ENCODE measurements at places on chromosomes 1 and 21.

GRCh38 chr1:63678200-63678599, 85.0 kb downstream of the PGM1 start:
- DNase-seq = no peak

- DNase-seq = no peak
These were observed at the start of gene ELOVL1 for GRCh38 chr1:43367904-43368645. ELOVL1 (minus strand) TSS chr1:43368011; CDS start chr1:43365609, 2,402 bp downstream.

DNA sequence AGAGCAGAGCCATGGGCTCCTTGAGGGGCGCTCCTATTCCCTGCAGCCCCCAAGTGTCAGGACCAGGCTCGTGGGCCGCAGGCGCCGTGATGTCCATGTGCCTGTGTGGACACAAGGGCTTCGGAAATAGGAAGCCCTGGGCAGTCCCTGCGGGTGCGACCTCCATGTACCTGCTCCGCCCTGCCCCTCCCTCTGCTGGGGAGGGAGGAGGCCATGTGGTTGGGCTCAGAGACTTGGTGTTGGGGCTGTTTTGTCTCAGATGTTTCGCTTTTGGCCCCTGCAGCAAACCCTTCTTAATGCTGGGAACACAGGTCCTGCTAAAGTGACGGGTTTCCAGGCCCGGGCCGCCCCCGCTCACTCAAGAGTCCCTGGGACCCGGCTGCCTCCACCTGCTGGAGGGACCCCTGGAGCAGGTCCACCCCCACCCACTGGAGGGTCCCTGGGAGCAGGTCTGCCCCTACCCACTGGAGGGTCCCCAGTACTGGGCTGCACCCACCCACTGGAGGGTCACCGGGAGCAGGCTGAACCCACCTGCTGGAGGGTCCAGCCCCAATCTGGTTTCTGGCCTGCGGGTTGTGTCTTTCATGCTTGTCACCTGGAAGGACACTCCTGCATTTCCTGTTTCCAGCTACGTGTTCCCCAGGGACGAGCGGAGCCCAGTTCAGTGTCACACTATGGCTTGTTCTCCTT, 156.5 kb downstream of the PEX14 start:
- no peak for DNase-seq

GRCh38 chr1:2151252-2151651, 43.3 kb downstream of the FAAP20 start:
- DNase-seq = no peak

- DNase-seq = no peak
These were observed 557.5 kb upstream of the PTBP2 start for GRCh38 chr1:96164053-96164452.

Measured in keratinocyte (primary cell).